ENCODE measurements at places on chromosomes 2 and 18.

DNA sequence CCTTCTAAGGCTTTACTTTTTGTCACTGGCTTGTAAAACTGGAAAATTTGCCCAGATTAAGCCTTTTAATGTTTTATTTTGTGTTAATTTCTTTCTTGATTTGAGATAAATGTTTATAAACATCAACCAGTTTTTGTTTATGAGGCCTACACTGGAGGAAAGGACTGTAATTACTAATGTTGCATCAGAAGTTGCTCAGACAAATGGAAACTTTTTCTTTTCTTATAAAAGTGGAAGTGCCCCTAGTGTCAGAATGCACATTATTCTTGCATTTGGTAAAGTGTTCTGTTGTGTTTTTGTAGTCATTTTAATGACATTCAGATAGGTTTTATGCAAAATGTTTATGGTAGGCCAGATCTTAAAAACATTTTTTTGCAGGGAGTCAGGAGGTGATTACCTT, 25.3 kb downstream of the LCLAT1 start:
- no peak for DNase-seq

DNA sequence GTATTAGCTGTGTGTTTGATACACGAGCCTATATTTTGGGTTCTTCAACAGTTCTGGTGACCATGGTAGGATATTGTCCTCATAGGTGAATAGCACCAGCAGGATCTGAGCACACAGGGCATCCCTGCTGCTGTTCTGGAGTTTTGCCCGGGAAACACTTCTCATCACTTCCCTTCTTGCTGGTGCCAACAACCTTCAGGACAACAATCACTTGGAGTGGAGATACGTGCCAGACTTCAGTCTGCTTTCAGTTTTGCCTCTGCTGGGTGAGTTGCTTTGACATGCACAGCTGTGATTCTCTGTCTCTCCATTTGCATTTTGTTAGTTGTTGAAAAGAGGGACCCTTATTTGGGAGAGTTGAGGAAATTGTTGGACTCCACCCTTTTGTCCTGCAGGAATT, 1347.2 kb upstream of the DDX18 start:
- DNase-seq = no peak

DNA sequence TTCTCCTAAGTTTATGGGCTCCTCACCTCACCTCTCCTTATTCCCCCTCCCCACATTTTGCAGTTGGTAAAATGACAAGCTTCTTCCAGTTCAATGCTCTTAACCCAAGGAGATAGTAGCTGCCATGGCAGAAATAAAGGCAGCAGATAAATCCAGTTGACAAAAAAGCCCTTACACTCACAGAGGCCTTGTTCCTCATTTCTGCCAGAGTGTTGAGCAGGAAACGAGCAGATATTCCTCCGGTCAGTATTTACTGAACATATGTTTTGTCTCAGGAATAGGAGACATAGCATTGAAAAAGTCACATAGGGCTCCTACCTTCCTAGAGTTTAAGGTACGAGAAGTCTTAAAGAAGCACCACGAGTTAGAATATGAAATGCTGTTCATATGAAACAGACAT, 493.7 kb upstream of the TNP1 start:
- DNase-seq = no peak

- DNase-seq = no peak
These were observed 6.9 kb upstream of the DPYSL5 start for GRCh38 chr2:26840937-26841610.

DNA sequence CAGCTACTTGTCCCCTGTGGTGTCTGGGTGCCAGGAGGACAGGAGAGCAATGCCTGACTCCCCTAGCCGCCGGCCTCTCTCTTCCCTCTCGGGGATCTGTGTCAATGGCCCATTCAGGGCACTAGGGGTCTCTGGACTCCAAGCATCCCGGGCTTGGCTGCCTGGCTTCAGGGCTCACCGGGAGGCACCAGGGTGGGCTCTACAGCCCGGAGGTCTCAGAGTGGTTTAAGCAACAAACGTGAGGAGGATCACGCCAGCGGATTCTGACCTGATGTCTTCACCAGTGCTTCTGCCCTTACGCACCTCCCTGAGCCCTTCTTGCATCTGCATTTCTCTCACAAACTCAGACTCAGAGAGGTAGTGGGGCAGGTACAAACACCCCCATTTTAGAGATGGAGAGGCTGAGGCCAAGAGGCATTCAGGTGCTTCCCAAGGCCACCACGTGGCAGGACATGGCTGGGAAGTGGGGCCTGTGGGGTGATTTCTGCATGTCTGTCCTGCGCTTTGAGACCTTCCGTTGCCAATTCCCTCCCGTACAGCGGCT, 243.0 kb downstream of the CELF4 start:
- peak; percentile 51 for DNase-seq

DNA sequence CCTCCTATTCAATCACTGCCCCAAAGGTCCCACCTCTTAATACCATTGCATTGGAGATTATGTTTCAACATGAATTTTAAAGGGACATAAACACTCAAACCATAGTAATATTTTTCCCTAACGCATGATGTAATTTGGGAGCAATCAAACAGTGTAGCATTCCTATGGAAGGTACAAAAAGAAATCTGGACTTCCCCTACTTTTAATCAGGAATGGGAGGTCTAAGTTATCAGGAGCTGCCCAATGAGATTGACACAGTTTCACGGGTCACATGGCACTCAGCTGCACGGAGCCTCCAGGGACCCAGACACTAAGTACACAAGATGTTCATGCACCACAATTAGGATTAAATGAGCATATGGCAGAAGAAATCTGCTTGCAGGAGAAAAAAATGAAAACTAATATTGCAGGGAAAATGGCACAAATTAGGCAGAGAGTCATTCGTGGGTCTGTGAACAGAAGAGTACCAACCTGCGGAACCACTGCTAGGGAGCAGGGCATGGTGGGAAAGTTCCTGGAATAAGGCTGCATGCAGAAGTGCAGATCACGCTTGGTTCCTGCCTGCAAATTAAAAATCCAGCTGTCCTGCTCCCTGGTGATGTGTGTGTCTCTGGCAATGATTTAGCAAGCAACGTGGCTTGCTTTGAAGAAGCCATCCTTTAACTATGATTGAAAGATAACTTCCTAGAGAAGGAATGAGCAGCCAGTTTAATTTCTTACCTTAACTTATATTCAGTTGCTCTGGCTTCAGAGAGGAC, 326.6 kb upstream of the ID2 start:
- DNase-seq = no peak

GRCh38 chr2:232802091-232802490, 25.7 kb upstream of the KCNJ13 start:
- no peak for DNase-seq

GRCh38 chr2:216405588-216405987, 6.7 kb upstream of the SMARCAL1 start:
- DNase-seq = no peak

DNA sequence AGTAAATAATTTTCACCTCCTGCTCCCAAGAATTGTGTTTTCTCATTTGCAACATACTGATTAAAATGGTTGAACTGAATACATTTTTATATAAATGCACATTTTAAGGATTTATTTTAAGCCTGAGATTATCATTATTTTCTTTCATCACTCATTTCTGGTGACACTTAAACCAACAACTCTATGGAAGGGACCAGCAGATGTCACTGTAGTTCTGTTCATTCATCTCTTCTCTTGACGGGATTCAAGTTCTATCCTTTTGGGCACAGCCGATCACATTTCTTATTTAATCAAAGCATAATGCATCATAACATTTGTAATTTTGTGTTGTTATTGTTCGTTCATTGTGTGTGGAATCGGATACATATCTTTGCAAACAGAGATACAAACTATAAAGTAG, 417.9 kb downstream of the HRH4 start:
- no peak for DNase-seq

DNA sequence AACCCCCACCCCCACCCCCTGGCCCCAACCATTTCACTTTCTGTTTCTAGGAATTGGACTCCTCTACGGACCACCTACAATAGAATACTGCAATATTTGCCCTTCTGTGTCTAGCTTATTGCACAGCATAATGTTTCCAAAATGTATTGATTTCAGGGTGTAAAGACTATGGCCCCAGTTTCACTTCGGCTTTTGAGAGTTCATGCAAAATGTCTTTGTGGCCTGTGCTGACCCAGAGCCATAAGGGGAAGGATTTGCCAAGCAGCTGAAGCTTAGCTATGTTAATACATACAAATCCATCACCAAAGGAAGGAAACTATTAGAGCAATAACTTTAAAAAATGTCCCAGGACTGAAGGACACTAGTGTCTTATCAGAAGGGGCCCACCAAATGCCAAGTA, 11.2 kb upstream of the ATP9B start:
- DNase-seq = no peak

DNA sequence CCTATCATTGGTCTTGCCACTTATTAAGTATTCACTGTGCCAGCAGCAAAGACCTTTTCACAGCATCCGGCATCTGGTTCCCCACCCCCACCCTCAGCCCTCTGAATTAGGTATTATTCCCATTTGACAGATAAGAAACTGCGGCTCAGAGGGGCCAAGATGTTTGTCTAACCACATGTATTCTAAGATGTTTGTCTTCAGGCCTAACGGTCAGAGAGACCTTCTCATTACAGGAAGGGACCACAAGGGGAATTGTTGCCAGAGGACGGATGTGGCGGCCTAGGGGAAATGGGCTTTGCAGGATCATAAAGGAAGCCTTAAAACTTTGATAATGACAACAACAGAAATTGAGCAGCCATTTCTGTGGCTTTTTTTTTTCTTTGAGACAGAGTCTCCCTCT, 16.6 kb downstream of the NPPC start:
- DNase-seq = no peak

Data from activated CD8-positive, alpha-beta memory T cell treated with anti-CD3 and anti-CD28 coated beads, Interleukin-2, amount 50 U/mL, for 48 hours (primary cell).